Lung (tissue), 17 donors: ENCODE measurements at places on chromosomes 7 and 10. TPM values are rescaled to one million over a fixed set of nuclear protein-coding genes. Genes with fewer than 3 reads are reported as not detected.

The RBP4 gene
- polyA plus RNA-seq = 7.3 TPM

The CH25H gene
- polyA plus RNA-seq = 3.0 TPM

The HMX2 gene
- not detected for polyA plus RNA-seq

The GLCCI1 gene
- 13.9 TPM for polyA plus RNA-seq

The SMKR1 gene
- polyA plus RNA-seq = 1.7 TPM

The SYPL1 gene
- 65.2 TPM for polyA plus RNA-seq

The GTF2I gene
- 27.7 TPM for polyA plus RNA-seq

The IFIT2 gene
- polyA plus RNA-seq = 8.1 TPM

The PDCD11 gene
- polyA plus RNA-seq = 17.3 TPM

The MMD2 gene
- polyA plus RNA-seq = not detected

The CTTNBP2 gene
- polyA plus RNA-seq = 0.63 TPM

The EBF3 gene
- polyA plus RNA-seq = 0.06 TPM

The SPRN gene
- polyA plus RNA-seq = 0.16 TPM

The CYP3A5 gene
- polyA plus RNA-seq = 2.2 TPM

The SH2D4B gene
- polyA plus RNA-seq = 0.20 TPM

The TACR2 gene
- 0.57 TPM for polyA plus RNA-seq

The RRP12 gene
- 24.6 TPM for polyA plus RNA-seq

The PARP12 gene
- 45.7 TPM for polyA plus RNA-seq

The KCND2 gene
- 0.04 TPM for polyA plus RNA-seq

The PRKAR1B gene
- 11.3 TPM for polyA plus RNA-seq

The FAM204A gene
- 47.1 TPM for polyA plus RNA-seq

The PIP gene
- 43.4 TPM for polyA plus RNA-seq

The RASA4 gene
- polyA plus RNA-seq = 15.4 TPM

The HOGA1 gene
- 0.30 TPM for polyA plus RNA-seq

The ASAH2 gene
- 0.26 TPM for polyA plus RNA-seq

The CYP2E1 gene
- 1.2 TPM for polyA plus RNA-seq

The DPP6 gene
- 0.08 TPM for polyA plus RNA-seq

The ELMO1 gene
- 17.2 TPM for polyA plus RNA-seq

The DGKB gene
- under 0.01 TPM for polyA plus RNA-seq

The ADARB2 gene
- polyA plus RNA-seq = 0.22 TPM

The MSMB gene
- 62.7 TPM for polyA plus RNA-seq

The TASOR2 gene
- polyA plus RNA-seq = 12.3 TPM

The MKX gene
- 0.50 TPM for polyA plus RNA-seq

The AOC1 gene
- polyA plus RNA-seq = 0.35 TPM

The ADRB1 gene
- polyA plus RNA-seq = 7.0 TPM

The PCLO gene
- polyA plus RNA-seq = 1.3 TPM

The CRPPA gene
- polyA plus RNA-seq = 0.38 TPM

The CACNB2 gene
- 0.90 TPM for polyA plus RNA-seq

The SNX10 gene
- 24.9 TPM for polyA plus RNA-seq
